Mucosa of gallbladder (tissue), 1 donor: ENCODE measurements at places on chromosomes 6 and 20.

GRCh38 chr6:148109732-148110131 lies 232.9 kb upstream of the SASH1 start:
- DNase-seq = peak; percentile 25

DNA sequence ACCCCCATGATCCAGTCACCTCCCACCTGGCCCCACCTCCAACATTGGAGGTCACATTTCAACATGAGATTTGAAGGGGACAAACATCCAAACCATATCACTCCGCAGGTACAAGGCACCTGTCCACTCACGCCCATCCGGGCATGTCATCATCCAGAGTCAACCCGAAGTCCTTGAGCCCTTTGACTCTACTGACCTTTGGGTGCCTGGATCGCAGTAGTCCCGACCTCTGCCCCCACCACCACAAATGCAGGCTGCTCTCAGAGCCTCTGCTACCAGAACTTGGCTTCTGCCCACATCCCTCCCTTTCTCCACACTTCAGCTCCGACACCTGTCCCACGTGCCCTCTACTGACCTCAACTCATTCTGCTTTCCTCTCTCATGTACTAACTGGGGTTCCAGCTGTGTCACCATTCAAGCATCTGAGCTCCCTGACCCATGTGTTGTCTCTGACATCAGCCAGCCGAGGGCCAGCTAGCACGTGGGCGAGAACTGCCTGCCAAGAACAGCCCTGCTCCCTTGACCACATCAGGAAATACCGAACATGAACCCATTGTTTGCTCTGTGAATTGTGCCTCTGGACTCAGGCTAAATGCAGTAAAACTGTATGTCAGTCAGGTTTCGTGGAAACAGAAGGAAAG lies 498.3 kb upstream of the SULF2 start:
- peak; percentile 91 for DNase-seq

GRCh38 chr6:129113637-129114036 lies 230.7 kb downstream of the LAMA2 start:
- DNase-seq = no peak

GRCh38 chr6:167538746-167539145 lies 213.9 kb downstream of the TTLL2 start:
- DNase-seq = no peak

GRCh38 chr20:63466250-63466825 lies 6.1 kb downstream of the KCNQ2 start:
- DNase-seq = no peak

DNA sequence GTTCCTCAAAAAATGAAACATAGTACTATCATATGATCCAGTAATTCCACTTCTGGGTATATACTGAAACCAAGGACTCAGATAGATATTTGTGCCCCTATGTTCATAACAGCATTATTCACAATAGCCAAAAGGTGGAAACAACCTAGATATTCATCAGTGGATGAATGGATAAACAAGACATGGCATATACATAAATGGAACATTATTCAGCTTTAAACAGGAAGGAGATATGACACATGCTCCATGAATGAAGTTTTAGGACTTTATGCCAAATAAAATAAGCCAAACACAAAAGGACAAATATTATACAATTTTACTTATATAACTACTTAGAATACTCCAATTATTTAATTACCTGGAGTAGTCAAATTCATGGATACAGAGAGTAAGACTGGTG lies 16.4 kb downstream of the PLCB1 start:
- DNase-seq = no peak

DNA sequence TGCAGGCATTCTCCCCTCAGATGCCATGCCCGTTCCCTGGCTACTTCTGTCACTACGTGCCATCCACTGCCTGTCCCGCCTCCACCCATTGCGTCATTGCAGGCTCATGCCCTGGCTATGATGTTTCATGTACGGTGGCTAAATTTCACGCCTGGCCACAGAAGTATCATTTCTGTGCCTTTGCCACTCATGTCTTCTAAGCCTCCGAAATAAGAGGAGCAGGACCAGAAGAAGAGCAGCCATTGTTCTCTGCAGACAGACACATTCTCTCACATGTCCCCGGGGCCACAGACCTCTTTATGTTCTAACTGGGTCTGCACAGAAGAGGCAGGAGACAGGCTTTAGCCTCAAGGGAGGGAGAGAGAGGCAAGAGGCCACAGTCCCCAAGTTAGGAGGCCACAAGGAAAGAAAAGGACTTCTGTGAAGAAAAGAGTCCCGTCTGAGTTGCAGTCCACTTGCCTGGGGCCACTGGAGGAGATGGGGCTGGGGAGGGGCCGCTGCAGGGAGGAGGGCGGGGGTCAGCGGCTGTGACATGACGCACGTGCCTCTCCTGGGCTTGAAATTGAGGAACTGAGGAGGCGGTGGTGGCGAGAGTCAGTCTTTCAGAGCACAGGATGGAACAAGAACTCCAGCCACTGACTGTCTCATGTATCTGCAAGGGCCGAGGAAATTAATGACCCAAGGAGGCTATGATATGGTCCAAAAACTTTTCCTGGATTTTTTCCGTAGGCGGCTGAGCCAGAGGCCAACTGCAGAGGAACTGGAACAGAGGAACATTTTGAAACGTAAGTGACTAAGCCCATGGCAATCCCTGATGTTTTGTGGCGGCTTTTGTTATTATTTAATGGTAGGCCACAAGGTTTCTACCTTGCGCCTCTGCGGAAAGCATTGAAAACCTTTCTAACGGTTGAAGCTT lies 55.9 kb downstream of the TBC1D7 start:
- DNase-seq = peak; percentile 38

GRCh38 chr6:25064006-25064405 lies 128.2 kb upstream of the RIPOR2 start:
- no peak for DNase-seq

GRCh38 chr6:1607516-1608221 lies 2.0 kb upstream of the FOXC1 start:
- no peak for DNase-seq

DNA sequence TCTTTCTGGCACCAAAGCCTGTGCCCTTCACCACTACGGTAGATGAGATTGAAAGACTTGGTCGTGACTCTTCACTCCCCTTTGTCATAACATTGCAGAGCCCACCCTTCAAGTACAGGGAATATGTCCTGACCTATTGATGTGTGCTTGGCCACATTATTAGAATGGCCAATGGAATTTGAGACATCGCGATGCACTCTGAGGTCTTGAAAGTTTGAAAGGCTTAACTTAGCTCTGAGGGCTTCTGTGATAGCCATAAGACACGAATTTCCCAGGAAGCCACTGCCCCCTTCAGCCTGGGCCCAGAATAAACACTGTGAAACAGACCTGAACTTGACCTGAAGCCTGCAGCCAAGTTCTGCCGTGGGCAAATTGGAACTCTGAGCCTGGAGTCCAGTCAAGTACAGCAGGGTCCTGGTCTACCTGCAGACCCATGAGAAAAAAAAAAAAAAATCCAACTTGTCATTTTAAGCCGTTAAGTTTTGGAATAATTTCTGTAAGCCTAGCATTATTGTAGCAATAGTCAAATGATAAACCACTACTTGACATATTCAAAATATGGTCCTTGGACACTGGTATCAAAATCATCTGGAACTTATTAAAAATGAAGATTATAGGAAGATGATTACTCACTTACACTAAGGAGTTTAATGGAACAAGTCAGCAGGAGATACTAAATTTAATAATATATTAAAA lies 36.9 kb upstream of the TRAF3IP2 start:
- DNase-seq = peak; percentile 68

- DNase-seq = no peak
These were observed 96.3 kb downstream of the BMP2 start for GRCh38 chr20:6863798-6864201.

DNA sequence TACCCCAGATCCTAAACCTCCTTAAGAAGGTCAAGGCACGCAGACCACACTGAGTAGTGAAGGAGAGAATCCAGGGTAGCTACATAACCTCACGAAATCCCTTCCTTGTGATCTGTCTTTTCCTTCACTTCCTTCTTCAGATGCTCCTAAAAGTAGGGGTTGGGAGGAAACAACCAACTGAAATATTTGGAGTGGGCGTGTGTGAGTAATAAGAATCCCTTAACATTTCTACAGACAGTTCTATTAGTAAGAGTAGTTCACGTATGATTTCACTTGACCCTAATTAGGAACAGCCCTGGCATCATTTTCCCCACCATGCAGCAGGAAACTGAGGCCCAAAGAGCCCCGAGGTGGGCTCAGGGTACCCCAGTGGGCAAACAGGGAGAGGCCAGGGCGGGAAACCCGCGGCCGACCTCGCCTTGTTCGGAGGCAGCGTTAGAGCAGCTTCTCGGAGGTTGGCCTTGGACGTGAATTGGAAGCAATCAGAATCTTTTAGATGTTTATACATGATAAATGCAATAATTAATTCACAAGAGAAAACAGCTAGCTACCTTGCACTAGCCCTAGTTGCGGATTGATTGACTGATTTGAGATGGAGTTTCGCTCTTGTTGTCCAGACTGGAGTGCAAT lies 859 bp upstream of the RAE1 start:
- DNase-seq = no peak

GRCh38 chr6:6972456-6972855 lies 135.3 kb upstream of the RREB1 start:
- DNase-seq = no peak

- no peak for DNase-seq
These were observed 1.3 kb upstream of the FOXF2 start for GRCh38 chr6:1387876-1388629.

- no peak for DNase-seq
These were observed 88.4 kb downstream of the HACE1 start for GRCh38 chr6:104771258-104771832.

- DNase-seq = no peak
These were observed 38.5 kb downstream of the DST start for GRCh38 chr6:56604186-56604585.

DNA sequence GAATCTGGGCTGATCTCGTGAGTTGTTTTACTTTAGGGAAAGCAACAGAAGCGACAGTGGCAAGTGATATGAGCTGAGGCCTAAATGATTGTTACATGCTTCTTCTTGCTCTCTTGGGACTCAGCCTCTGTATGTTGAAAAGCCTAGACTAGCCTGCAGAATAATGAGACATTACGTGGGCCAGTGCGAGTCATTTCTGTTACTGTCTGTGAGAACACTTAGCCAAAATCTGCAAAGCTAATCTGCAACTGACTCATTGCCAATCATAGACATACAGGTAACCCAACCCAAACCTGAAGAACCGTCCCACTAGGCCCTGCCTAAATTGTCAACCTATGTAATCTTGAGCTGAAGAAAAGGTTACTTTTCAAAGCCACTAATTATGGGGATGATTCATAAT lies 77.4 kb upstream of the F13A1 start:
- DNase-seq = no peak

GRCh38 chr6:18263418-18264218 lies 712 bp downstream of the DEK start:
- DNase-seq = no peak

- no peak for DNase-seq
These were observed 158.6 kb upstream of the PREP start for GRCh38 chr6:105561486-105561885.

DNA sequence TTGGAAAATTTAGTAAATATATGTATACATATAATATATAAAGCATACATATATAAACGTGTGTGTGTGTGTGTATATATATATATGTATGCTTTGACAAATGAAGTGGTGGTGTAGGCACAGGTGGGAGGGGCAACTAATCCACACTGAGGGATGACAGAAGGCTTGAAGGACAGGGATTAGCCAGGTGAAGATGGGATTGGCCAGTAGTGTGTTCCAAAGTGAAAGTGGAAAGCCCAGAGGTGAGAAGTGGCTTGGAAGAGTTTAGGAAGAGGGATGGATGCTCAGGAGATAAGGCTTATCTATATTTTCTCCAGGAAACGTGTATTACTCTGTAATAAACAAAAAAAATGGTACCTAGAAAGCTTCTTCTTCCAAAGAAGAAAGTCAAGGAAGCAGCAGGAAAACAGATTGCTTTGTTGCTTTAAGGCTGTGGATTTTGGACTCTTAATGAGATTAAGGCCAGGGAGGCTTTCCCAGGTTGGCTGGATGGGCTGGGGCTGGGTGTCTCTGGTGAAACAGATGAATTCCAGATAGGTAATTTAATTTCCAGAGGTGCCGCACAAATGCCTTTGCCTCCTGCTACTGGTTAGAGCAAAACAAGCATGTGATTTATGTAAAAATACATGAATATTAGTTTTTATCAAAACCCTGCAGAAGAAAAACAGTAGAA lies 63.9 kb downstream of the JARID2 start:
- DNase-seq = no peak

- peak; percentile 72 for DNase-seq
These were observed 96.9 kb downstream of the TCP11 start for GRCh38 chr6:35044145-35044745.

DNA sequence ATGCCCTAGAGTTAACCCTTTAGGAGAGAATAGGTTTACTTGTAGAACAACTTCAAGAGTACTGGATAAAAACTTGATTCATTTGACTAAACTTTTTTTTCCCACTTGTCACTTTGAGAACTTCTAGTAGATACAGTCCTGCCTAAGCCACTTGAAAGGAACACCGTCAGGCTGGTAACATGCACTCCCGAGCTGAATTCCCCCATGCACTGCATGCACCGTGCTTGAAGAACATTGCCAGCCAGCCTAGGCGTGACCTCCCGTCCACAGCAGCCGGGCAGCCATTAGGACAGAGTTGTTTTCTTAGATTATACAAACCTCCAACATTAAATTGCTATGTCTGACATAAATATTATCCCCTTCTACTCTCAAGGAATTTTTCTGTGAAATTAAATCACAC lies 52.6 kb downstream of the SMLR1 start:
- DNase-seq = no peak

- DNase-seq = no peak
These were observed at the start of gene PRR18 for GRCh38 chr6:166308033-166308768. PRR18 (minus strand) TSS chr6:166308392; CDS start chr6:166308142, 250 bp downstream.

DNA sequence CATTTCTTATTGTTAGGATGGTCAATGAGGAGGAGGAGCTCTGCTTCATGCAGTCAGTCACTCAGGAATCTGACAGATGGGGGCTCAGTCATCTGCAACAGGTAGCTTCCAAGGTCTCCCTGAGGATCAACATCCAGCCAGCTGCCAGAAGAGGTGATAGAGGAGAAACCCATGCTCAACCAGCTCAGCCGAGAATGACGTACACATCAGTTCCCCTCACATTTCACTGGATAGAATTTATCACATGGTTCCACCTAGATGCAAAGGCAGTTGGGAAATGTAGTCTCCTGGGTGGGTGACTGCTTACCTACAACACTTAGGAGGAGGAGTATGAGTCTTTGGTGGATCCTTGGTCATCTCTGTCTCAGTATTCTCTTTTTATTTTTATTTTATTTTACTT lies 144.5 kb downstream of the CEBPB start:
- no peak for DNase-seq

GRCh38 chr6:168361766-168362165 lies 42.2 kb upstream of the DACT2 start:
- no peak for DNase-seq

- DNase-seq = no peak
These were observed 45.4 kb upstream of the CDH22 start for GRCh38 chr20:46353500-46354206.

GRCh38 chr6:167767715-167768107 lies 59.0 kb upstream of the AFDN start:
- no peak for DNase-seq

DNA sequence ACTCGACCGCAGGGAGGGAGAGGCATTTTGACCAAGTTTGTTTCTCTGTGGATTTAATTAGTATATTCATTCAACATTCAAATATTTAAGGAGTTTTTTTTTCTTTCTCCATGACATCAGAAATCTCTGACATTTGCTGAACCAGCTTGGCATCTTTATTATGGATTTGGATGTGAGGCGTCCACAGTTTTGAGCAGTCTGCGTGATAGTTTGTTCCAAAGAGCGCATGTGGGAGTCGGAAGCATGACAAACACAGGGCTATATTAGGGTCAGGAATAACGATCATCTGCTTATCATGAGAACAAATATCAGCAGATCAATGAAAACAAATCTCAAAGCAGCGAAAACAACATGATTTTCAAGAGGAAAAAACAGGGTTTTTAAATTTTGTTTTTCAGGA lies 373.2 kb downstream of the CDH4 start:
- DNase-seq = no peak
